CD4-positive, alpha-beta T cell treated with Interferon alpha-2 for 1 hour (primary cell): ENCODE measurements at places on chromosomes 7 and 10.

GRCh38 chr10:96289218-96289910 lies 14.9 kb upstream of the DNTT start:
- DNase-seq, result no peak

DNA sequence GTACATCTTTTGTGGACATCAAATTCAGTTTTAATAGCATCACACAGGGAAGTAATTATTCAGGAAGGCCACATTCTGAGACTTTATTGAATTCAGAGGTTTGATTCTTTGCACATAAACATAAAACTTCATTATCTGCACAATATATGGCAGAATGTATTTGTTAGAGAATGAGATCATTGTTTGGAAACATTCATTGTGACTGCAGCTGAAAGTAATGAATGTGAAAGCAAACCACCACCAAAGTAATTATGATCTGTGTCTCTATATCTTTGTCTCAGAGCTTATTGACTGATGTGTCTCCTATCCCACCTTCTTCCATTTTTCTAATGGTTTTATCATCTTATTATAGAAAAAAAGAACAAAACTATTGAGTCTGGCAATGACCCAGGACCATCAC lies 340.9 kb upstream of the PCDH15 start:
- DNase-seq, result no peak

GRCh38 chr7:154581251-154581890 lies 421.6 kb downstream of the PAXIP1 start:
- no peak for DNase-seq

- DNase-seq, result peak; percentile 75
Observed at GRCh38 chr10:26438534-26439341, 597 bp downstream of the APBB1IP start.

GRCh38 chr10:131802996-131803395 lies 97.8 kb upstream of the PPP2R2D start:
- no peak for DNase-seq
